ENCODE measurements at places on chromosomes 5 and 9.

GRCh38 chr9:35522700-35523099, 32.8 kb downstream of the RUSC2 start:
- DNase-seq: no peak

DNA sequence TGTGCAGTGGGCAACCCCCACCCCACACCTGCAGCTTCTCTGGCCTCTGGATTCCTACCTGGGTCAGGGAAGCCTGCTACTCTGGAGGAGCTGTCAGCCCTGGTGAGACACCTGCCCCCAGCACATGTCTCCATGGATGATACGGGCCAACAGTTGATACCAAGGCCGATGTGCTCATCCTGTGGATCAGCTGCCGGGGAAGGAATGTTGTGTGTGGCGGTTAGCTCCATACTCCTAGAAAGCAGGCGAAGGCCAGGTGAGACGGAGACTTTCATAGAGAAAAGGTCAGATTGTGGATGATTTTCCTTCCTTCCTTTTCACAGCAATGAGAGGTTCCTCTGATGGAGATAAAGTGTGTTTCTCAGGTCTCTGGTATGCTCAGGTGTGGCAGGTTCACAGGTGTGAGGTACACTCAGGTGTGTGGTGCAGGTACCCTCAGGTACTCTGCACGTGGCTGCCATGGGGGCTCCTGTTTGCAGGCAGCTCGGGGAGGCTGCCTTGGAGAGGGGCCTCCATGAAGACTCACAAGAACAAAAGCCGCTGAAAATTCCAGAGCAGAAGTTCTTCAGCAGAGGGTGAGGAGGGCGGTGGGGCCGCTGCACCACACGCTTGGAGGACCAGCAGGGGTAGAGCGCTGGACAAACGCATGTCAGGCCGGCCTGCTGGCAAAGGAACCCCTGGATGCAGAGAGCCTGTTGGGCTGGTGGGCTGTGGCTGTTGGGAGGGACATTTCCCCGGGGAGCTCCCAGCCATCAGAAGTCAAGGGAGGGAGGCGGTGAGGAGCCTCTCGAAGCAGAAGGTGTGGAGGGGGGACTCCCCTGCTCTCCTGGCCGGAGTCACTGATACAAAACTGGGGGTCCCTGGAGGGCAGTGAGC, 5.1 kb upstream of the AHRR start:
- no peak for DNase-seq

DNA sequence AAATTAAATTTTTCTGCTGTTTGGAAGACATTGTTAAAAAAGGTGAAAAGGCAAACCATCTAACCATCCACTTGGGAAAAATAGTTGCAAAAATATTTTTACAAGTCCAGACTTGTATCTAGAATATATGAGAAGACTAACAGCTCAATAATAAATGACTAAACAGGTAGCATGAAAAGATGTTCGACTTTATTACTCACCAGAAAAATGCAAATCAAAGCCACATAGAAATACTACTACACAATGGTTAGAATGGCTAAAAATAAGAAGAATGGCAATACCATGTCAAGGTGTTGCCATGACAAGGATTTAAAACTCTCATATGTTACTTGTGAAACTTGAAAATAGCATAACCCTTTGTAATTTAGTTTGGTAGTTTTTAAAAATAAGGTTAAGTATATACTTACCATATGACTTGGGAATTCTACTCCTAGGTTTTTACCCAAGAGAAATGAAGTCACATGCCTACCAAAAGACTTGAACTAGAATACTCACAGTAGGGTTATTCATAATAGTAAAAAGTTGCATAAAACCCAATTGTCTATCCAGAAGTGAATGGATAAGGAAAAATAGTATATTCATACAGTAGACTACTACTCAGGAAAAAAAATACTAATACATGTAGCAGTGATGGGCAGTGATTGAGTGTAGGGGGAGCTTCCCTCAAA, 93.8 kb downstream of the VPS13A start:
- no peak for DNase-seq

GRCh38 chr9:135505406-135506187, 5.1 kb downstream of the MRPS2 start:
- no peak for DNase-seq

DNA sequence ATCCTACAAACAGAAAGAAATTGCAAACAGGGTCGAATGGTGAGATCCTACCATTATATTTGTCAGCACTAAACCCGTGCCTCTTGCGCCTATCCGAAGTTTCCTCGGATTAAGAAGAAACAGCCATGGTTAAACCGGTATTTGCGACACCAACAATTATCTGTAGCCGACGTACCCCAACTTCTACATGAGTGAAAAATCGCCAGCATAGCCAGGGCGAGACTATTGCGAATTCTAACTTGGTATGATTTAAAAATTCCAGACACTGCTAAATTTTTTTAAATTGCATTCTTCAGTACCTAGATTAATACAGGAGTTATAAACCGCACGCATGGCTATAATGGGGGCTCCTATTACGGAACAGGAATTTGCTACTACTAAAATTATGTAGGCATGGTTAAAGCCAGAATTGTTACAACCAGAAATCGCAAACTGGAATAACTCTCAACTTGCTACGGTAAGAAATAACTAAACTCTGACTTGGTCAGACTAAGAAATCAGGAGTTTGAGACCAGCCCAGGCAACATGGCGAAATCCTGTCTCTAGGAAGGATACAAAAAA, 25.3 kb upstream of the ANXA2R start:
- DNase-seq: no peak

- no peak for DNase-seq
These were observed 23.9 kb downstream of the C5orf15 start for GRCh38 chr5:133944263-133945185.

- DNase-seq: no peak
These were observed 629.7 kb upstream of the ZNF608 start for GRCh38 chr5:125376059-125376641.

DNA sequence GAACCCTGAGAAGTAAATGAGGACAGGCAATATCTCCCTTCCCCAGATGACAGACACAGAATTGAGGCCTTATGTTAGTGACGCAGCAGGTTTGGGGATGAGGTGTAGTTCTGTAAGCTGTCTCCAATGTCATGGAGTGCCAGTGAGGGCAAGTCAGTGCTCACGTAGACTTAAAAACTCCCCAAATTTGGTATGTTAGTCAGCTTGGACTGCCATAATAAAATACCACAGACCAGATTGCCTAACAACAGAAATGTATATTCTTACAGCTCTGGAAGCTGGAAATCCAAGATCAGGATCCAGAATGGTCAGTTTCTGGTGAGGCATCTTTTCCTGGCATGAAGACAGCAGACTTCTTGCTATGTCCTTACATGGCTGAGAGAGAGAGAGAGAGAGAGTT, 14.9 kb downstream of the FOXI1 start:
- DNase-seq: no peak

DNA sequence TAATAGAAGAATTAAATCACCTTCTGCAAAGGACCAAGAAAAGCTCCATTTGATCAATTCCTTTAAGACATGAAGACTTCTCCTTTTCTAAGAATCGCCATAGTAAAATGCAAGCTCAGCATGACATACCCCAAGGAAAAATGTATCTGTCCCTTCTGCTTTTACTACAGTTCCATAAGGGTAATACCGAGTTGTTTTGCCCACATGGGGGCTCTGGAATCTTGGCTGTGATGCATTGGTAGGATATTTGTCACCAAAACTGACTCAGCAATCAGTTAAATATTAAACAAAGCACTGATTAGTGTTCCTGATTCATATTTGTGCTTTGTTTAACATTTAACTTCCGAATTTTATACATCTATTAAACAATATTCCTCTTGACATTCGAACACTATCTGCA, 24.3 kb upstream of the KCNIP1 start:
- DNase-seq: no peak

DNA sequence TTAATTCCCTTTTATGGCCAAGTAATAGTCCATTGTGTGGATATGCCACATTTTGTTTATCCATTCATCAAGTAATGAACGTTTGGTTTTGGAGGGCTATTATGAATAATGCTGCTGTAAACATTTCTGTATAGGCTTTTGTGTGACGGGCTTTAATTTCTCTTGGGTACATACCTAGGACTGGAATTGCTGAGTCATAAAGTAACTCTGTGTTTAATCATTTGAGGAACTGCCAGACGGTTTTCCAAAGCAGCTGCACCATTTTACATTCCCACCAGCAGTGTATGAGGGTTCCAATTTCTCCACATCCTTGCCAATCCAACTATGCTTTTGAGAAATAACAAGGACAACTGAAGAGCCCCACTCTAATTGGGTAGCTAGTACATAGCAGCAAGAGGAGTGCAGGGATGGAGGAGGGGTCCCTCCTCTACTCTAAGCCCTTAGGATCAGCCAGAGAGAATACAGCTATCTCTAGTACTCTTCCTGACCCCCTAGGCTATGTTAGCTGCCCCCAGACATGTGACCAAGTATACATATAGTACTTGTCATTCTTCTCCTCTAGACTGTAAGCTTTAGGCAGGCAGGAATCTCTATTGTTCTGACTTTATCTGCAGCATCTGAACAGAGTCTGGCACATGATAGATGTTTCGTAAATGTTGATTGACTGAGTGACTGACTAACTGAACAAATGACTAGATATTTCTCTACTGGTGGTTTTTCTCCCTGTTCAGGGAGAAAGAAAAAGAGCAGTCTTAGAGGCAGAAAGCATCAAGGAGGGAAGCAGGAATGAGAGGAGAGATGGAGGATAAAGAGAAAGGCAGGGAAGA, 22.1 kb upstream of the MATR3 start:
- no peak for DNase-seq

- DNase-seq: no peak
These were observed 50.8 kb downstream of the SEMA5A start for GRCh38 chr5:9495121-9495520.

- DNase-seq: peak; percentile 2
These were observed 5.9 kb upstream of the ACO1 start for GRCh38 chr9:32378496-32378895.

- DNase-seq: no peak
These were observed 522.6 kb downstream of the BNC2 start for GRCh38 chr9:16347886-16348285.

GRCh38 chr9:85212887-85213286, 528.9 kb downstream of the AGTPBP1 start:
- no peak for DNase-seq

- no peak for DNase-seq
These were observed 48.7 kb upstream of the HK3 start for GRCh38 chr5:176947847-176948246.
